ENCODE measurements at places on chromosomes 12 and 14. TPM values are rescaled to one million over a fixed set of nuclear protein-coding genes. Genes with fewer than 3 reads are reported as not detected.

ANKRD33 gene
- not detected for total RNA-seq

DNA sequence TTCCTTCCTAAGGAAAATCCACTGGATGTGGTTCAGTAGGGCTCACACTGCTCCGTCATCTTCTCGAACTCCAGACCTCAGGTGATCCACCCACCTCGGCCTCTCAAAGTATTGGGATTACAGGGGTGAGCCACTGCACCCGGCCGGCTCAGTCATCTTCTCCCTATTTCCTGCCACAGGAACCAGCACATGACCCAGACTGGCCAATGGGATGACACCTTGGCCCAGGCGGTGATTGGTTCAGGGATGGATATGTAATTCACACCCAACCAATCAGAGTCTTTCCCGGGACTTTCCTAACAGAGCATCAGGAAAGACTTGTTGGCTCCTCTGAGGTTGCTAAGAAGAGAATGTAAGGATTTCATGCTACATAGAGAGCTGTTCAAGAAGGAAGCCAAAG is 19.2 kb upstream of the C12orf76 start:
- ATAC-seq: no peak

- no peak for ATAC-seq
Observed at GRCh38 chr14:61183196-61183885, 97.8 kb downstream of the TMEM30B start.

DNA sequence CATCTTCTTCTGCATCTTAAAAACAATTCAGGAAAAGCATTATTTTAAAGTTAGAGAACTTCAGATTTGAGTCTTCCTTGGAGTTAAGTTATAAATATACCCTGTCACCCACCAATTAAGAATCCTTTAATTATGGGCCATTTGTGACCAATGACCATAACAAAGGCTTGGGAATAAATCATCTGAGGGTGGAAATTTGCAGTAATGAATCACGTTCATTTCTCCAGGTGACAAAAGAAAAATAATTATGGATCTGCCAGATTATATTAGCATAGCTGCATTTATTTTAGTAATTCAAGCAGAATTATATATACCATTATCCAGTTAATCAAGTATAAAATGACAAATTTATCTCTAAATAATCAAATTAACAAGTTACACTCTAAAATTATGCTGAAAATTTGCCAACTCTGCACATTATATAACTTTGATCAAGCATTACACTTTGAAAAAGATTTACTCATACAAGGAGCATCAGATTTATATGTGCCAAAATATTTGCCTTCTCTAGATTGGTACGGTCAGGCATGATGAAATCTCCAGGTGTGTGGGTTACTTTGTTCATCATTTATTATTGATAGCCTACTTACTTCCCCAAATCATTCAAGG is at the start of gene OR4K14:
TSS of gene OR4K14 (minus strand) at position 51 of the 609 bp plus-strand sequence. CDS start 4,114 bp downstream, outside the sequence.
- ATAC-seq: no peak

GDF3 gene
- total RNA-seq: not detected

DNA sequence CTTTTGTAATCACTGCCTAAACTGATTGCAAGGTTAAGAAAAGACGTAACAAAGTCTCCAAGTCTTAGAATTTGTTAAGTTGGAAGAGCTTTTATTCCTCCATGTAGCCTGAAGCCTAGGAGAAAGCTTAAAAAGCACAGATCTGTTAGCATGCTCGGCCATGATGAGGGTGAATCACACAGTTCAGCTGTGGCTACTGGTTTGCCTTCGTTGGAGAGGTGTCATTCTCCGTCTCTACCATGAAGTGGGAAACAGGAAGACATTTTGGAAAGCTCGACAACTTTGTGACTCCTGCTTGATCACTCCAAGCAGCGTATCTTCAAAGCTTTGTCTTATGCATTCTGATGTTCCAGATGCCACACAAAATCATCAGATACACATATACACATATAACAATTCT is 27.1 kb downstream of the DCP1B start:
- ATAC-seq: no peak

DNA sequence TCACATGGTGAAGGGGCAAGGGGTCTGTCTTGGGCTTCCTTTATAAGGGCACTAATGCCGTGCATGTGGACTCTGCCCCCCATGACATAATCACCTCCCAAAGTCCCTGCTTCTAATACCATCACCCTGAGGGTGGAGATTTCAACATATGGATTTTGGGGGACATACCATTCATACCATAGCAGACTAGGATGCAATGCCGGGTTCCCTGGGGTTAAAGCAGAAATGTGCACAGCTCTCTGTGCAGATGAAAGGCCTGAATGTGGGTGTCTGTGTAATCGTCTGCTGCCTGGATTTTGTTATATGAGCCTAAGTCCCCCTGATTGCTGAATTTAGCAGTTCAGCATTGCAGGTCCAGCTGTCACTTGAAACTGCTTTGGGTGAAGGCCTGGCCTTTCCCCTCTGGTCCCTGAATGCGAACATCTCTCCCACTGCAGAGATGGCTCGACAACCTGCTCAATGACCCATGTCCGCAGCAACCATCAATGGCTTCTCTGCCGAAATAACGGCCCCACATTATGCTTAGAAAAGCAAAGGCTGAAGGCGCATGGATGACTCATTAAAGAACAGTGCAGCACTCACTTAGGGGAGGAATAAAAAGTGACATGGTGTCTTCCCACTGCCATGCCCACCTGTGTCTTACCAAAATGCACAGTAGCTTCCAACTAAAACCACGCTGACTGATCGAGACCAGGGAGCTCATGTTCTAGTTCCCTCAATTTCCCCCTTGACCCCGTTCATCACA is 286.3 kb downstream of the DPF3 start:
- no peak for ATAC-seq

DNA sequence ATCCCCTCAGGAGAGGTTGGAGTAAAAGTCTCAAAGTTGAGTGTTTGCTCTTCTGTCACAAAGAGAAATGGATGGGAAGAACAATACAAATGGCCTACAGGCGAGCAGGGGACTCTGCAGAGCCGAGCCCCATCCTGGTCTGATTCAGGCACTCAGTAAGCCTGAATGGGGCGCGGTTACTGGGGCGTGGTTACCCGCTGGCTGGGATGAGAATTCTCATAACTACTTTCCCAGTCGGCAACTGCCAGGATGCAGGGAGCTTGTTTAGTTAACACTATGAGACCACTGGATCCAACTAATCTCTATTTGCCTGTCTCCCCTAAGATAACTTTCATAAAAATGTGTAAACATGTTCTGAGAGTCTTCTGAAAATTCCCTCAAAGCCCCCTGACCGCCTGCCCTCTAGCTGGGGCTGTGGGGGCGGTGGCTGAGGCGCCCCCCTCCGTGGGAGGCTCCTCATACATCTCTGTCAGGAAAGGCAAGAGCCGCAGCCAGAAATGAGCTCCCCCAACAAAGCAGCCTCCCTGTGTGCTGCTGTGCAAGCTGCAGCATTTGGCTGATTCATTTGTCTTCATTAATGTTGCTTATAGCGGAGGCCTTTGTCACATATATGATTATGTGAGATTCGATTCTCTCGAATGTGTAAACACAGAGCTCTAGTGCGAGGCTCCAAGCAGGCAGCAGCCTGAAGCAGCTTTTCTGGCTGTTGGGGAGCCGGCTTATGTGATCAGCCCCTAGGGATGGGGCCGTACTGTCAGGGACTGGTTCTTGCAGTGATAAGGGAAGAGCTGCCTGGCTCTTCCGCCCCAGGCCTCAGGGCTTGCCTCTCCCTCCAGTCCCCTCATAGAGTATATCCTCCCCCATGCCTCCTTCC is 126.1 kb upstream of the ARHGAP5 start:
- ATAC-seq: peak; percentile 73

- no peak for ATAC-seq
Observed at GRCh38 chr14:61388173-61388975, 67.0 kb downstream of the PRKCH start.

DNA sequence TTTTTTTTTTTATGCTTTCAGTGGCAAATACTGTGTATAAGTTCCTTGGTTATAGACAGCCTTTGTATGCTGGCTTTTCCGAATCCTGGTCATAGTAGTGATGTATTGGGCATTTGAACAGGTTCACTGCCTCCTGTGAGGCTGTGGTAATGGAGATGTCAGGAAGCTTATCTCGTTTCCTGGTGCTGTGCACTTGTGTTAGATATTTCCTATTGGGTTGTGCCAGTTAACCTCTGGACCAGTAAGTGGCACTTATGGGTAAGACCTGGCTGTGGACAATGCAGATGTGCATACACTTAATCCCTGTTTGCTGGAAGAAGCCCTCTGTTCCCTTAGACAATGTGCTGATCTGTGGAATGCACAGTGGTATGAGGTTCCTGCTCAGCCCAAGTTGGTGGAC is 135.4 kb upstream of the KITLG start:
- no peak for ATAC-seq

DNA sequence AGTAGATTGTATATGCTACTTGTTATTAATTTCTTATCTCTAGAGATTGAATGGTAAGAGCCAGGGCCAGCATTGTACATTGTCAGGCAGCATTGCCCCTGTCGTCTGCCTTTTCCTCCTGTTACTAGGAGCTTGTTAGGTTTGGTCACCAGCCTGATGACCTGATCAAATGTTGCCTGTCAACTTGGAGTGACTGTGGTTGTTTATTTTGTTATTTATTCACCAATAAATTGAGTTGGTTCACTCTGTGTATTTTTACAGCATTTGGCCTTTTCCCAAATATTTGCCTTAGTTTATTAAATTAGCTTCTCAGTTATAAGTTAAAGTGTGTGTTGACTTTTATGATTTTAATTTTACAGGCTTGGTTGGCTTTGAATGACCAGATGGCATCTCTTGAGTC is 88.4 kb downstream of the PRKCH start:
- ATAC-seq: no peak

DNA sequence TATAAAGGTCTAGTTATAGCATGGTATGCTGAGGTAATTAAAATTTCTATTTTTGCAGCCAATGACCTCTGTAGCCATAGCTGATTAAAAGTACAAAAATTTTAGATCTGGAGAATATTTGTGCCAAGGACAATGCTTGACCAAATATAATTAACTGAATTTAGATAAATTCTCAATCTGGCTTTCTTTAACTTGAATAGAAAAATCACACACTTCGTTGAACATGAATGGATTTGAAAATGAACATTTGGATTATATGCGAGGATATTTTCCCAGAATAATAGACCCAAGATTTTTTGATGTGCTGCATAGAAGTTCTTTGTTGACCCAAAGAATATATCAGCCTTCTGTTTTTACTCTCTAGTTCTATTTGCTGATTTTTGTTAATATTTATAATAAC is 38.4 kb upstream of the G2E3 start:
- ATAC-seq: no peak

GRCh38 chr12:28933864-28934527 is 215.1 kb upstream of the FAR2 start:
- no peak for ATAC-seq

DNA sequence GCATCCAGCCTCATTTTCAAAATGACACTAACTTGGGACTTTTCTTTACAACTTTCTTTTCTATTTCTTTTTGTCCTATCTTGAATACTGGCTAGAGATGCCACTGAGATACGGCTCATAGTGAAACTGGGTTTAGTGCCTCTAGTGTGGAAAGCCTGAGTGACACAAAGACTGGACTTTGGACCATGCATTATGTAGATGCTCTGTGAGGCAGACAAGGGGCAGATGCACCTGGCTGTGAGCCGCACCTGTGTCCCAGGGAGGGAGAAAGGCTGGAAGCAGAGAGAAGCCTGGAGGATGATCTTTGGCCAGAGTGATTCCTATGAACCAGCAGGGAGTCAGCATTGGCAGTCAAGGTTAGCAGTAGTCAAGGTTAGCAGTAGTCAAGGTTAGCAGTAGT is 852.3 kb upstream of the TMEM132C start:
- no peak for ATAC-seq

LRRIQ1 gene
- total RNA-seq: 0.31 TPM

DNA sequence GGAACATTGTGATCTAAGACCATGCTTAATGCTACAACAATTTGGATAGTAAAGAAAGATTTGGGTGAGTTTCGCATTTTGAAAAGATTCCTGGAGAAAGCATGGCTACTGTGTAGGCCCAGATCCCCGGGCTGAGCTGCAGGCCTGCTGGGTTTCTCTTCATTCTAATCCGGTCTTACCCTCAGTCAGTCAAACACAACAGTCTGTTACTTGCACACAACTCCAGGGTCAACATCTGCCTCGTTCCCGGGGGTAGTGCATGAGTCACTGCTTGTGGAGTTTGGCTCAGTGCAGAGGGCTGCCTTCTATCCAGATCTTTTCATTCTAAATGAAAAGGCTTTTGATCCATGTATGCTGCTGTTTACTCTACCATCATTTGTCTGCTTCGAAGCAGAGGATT is 60.4 kb upstream of the SEL1L start:
- peak; percentile 46 for ATAC-seq

GRCh38 chr12:54220092-54220557 is 31.3 kb upstream of the SMUG1 start:
- ATAC-seq: peak; percentile 72

RNU4-1 gene
- total RNA-seq: not detected

- ATAC-seq: no peak
Observed at GRCh38 chr12:45458854-45459807, 243.2 kb downstream of the ANO6 start.

CPNE6 gene
- total RNA-seq: not detected

GRCh38 chr12:65922077-65922476 is 97.8 kb downstream of the HMGA2 start:
- ATAC-seq: no peak

SLC17A8 gene
- total RNA-seq: not detected
